ENCODE measurements at places on chromosomes 7 and 10.
A peak's percentile ranks its signal among the peaks of the same experiment; 100 is the strongest.

DNA sequence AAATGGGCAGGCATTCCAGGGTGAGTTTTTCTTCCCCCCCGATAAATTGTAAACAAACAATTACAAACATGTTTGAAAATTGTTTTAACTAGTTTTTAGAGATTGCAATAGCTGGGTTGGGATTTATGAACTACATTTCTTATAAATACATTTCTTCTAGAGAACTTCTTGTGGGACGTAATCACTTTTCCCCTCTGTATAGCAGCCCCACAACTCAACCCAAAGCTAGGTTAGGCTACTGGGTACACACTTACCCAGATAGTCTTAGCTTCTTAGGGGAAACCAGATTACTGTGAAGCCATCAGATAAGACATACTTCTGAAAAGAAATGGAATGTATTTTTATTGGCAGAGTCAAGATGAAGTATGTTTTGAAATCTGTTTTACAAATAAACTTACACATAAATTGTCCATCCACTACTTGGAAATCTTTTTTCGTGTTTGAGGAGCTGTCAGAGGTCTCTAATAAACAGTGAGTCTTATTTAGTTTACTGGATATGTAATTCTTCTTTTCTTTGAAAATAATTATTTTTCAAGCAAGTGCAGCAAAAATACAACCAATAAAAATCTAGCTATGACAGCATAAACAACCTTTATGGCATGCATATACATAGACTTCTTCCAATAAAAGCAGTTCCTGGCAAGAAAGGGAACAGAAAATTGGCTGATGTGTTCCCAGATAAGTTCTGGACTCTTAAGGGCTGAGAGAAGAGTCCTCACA lies 8.0 kb upstream of the GLRX3 start:
- DNase-seq = no peak

- no peak for DNase-seq
These were observed 112.4 kb upstream of the YAE1 start for GRCh38 chr7:39453743-39454355.

GRCh38 chr7:37758501-37759045 lies 75.0 kb downstream of the GPR141 start:
- DNase-seq = no peak

GRCh38 chr10:27699776-27700175 lies 45.8 kb downstream of the MKX start:
- DNase-seq = peak; percentile 88

GRCh38 chr7:5375925-5376324 lies 47.7 kb downstream of the TNRC18 start:
- no peak for DNase-seq

Measured in skin of body (tissue), 3 donors.